SK-MEL-5 (cell line): ENCODE measurements at places on chromosomes 7 and 10.

GRCh38 chr7:158614700-158615099 lies 27.1 kb upstream of the PTPRN2 start:
- no peak for DNase-seq

GRCh38 chr10:131032329-131033165 lies 279.0 kb downstream of the TCERG1L start:
- DNase-seq = no peak

DNA sequence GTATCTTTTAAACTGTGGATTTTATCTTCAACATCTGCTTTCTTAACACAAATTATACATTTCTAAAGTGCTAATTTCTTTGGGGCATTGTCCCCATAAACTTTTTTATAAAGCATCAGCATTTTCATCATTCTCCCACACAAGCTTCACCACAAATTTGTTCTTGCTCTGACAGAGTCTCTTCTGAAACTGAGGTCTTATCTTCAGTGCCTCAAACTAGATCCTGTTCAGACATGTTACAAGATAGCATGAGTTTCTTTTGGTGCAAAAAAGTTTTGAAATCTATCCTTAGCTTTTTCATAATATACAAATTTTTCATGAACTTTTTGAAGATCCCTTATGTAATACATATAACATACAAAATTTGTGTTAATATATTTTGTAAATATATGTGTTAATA lies 346.6 kb downstream of the IPMK start:
- no peak for DNase-seq

GRCh38 chr10:11194859-11195586 lies 177.4 kb downstream of the CELF2 start:
- DNase-seq = no peak

DNA sequence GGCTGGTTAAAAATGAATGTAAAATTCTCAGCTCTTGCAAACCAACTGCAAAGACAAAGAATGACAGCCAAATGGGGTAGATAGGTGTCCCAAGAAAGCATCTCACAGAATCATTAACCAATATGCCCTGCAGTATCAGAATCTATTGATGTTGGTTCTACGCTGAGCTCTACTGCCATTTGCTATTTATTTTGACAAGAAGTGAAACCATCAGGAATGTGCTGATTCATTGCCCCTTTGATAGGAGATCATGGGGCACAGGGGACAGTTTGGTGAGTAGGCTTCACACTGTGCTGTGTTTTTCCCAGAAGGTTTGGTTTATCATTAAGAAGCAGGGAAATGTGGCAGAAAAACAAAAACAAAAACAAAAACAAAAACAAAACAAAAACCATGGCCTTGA lies 19.4 kb upstream of the CDC14C start:
- no peak for DNase-seq

DNA sequence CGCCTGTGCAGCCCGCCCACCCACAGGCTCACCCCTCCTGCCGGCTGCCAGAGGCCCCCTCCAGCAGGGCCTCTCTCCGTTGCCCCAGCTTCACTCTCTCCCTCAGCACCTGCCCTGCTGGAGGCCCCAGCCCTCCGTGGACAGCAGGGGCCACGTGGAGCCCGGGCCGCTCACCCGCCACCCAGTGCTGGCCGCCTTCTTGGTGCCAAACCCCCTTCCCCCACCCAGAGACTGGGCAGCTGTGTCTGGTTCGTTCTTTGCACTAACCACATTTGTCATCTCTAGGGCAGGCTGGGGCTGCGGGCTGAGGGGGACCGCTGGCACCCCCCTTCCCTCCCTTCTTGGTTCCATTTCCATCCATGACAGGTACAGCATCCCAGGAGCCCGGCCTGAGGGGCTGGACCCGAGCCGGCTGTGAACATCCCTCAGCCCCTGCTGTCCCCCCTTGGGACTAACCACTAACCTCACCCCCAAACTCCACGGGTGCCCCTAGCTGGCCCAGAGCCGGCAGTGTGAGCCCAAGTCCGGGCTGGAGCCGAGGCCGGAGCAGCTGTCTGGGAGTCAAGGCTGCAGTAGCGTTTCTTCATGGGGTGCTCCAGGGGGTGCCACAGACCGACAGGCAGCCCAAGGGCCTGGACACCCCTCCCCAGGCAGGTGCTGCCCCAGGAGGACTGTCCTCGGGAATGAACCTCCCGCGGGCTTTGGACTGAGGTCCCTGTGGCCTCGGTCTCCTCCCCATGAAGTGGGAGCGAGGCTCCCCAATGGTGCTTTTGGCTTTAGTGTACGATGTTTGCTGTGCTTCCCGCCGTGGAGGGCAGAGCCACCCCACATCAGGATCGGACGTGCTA lies 25.5 kb upstream of the AMZ1 start:
- DNase-seq = peak; percentile 14

DNA sequence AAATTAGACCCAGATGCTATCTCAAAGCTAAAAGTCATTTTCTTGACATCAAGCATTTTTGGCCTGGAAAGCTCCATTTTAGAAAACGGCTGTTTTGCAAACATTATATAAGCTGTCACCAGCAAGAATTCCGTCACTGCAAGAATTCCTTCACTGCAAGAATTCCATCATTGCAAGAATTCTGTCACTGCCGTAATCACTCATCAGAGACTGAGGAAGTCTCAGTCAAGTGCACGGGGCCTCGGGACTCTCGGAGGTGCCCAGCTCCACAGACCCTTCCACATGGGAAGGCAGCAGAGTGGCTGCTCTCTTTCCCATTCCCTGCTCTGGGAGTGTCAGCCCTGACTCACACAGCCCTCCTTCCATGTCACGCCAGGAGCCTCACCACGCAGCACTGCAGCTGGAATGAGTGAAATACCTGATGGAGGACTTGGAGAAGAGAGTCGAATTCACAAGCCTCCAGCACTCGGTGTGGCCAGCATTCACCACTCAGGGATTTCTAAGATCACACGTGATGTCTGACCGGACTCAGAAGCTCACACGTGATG lies 168.3 kb downstream of the PTPRN2 start:
- DNase-seq = no peak

- DNase-seq = no peak
Observed at GRCh38 chr7:37230221-37230620, 218.4 kb downstream of the ELMO1 start.
